ENCODE measurements at places on chromosomes 7 and 10.
A peak's percentile ranks its signal among the peaks of the same experiment; 100 is the strongest.

GRCh38 chr7:44541876-44542610 lies 913 bp upstream of the NPC1L1 start:
- DNase-seq: no peak

DNA sequence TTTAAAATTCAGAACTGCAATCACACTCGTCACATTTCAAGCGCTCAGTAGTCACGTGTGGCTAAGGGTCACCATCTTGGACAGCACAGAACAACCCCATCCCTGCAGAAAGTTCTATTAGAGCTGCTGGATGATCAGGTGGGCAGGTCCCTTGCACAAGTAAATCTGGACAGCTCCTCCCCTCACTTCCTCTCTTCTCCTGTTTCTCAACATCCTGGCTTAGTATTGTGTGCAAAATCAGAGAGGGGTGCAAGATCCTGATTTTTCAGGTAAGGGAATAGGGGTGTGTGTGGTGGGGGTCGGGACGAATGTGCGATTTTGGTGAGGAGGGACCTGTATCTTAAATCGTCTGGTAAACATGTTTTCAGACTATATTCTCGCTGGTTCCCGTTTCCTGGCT lies at the start of gene GIMAP4:
TSS of gene GIMAP4 (plus strand) at position 222 of the 400 bp plus-strand sequence. CDS start 2,512 bp downstream, outside the sequence.
- peak; percentile 54 for DNase-seq

DNA sequence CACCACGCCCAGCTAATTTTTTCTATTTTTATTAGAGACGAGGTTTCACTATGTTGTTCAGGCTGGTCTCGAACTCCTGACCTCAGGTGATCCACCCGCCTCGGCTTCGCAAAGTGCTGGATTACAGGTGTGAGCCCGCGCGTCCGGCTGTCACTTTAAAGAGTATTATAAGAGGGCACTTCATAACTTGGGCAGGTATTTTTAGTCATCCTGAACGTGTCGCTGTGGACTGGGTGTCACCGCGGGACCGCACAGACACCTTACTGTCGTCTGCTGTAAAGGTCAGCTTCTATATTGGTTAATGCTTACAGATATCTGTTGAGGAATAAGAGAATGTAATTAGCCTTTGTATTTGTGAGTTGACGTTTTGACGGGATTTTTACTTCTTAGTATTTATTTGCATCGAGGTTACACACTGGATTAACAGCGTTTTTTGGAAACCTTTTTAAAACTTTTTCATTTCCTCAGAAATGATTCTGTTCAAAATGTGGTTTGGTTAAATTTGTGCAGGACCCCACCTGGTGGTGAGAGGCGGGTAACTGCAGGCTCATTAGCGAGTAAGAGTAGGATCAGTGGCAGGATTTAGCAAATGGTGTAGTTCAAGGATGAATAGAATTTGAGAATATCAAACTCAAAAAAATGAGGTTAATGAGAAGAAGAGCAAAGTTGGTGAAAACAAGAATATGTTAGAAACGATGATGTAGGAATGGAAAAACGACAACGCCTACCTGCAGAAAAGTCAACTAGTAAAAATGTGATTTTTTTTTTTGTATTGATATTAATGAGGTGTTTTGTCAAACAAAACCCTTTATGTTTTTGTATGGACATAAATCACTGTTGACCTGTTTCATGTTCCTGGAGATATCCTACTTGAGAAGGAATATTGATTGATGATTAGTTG lies 3.2 kb downstream of the DNAJB6 start:
- DNase-seq: peak; percentile 77

DNA sequence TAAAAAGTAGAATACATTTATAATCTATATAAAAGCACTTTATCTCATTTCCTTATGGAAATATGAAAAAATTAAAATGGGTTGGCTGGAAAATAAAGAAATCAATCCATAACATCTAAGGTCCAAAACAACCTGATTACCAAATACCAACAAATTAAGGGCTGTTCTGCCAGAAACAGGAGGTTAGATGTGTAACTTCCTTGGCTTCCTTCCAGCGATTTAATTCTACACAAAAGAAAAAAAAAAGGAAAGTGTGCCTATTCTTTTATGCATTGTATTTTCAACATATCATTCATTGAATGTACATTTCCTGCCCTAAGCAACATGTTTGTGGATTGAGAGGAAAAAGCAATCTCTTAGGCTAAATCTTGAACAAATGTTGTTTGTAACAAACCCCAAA lies 36.2 kb upstream of the USP6NL start:
- DNase-seq: no peak

DNA sequence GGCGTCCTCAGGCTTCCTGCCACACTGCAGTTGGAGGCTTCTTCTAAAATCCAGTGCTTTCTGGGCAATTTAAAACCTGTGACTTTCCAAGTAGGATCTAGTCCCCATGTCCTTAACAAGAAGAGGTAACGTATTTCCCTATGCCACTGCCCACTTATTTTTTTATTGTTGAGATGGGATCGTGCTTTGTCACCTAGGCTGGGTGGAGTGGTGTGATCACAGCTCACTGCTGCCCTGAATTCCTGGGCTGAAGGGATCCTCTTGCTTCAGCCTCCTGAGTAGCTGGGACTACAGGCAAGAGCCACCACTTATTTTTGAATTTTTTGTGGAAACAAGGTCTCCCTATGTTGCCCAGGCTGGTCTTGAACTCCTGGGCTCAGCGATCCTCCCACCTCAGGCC lies 63.4 kb downstream of the DAGLB start:
- DNase-seq: no peak

DNA sequence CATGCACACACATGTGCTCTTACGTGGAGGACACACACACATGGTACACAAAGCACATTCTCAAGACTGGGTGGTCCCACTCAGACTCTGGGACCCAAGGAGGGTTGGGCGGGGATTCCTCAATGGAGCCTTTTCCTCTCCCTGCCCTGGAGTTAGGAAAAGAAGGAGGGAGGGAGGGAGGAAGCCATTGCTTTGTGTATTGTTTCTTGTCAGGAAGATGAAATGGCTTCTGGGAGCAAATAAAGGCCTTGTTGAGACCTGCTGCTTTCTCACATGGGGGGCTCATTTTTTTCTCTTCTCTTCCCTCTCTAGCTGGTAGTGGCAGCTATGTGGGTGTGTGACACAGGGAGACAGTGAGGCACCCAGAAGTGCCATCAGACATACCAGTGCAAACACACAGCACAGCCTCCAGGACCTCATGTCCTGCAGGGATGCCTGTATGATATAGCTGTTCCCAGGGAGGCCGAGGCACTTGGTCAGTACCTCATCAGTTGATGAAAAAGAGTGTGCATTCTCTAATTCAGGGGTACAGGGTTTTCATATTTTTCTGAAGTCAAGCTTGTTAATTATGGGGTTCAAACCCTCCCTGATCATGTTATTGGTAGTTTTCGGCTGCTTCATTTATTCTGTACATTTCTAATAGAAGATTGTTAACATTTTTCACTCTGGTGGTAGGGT lies 5.7 kb downstream of the AQP1 start:
- DNase-seq: no peak

GRCh38 chr7:112080441-112080840 lies 125.8 kb downstream of the DOCK4 start:
- DNase-seq: peak; percentile 29

DNA sequence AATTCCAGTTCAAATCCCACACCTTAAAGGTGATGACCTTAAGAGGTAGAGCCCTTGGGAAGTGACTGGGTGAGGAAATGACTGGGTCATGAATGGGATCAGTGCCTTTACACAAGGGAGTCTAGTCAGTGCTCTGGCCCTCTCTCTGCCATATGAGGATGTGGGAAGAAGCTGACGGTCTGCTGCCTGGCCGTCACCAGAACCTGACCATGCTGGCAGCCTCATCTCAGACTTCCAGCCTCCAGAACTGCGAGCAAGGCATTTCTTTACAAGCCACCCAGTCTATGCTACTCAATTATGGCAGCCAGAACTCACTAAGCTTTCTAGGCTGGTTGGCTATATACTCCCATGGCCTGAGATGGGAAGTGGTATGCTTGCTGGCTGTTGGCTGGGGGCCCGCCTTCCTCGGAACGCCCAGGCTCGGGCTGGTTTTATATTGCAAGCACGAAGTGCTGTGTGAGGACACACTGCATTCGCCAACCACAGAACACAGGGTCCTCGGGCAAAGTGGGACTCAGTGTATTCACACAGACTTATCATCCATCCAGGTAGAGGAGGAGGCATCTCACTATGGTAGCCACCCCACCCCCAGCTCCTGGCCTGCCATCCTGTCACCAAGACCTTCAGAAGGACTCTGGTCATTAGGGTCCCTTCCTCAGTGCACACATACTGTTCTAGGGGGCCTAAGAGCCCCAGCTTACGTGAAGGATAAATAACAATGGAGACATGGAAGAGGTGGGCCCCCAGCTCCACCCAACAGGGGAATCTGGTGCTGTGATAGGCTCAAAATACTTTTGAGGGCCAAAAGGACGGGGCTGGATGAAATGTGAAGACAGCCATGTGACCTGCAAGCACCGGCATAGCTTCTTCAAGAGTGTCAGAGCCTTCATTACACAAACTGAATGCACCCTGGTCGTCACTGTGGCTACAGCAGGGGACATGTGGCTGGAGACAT lies 49.0 kb downstream of the ZRANB1 start:
- DNase-seq: no peak

Data from CD4-positive, alpha-beta T cell treated with Interleukin-21 for 1 hour (primary cell).